HEK293T (cell line): ENCODE measurements at places on chromosomes 7 and 10.

DNA sequence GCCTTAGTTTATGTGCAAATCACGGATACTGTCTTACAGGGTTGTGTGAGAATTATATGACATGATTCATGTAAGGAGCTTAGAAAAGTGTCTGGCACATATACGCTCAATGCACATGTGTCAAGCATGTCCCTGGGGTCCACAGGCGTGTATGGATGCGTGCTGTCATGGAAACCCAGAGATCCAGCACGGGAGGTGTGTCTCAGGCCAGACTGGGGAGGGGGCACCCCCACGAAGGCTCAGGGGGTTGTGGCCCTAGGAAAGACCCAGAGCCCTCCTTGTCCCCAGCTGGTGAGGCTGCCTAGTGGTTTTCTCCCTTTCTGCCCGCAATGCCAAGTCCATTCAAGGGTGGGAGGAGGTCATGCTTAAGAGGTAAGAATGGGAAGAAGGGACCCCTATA is 9.1 kb downstream of the BTBD16 start:
- DNase-seq, result no peak

GRCh38 chr10:123175389-123176387 is 21.5 kb downstream of the BUB3 start:
- DNase-seq, result no peak

DNA sequence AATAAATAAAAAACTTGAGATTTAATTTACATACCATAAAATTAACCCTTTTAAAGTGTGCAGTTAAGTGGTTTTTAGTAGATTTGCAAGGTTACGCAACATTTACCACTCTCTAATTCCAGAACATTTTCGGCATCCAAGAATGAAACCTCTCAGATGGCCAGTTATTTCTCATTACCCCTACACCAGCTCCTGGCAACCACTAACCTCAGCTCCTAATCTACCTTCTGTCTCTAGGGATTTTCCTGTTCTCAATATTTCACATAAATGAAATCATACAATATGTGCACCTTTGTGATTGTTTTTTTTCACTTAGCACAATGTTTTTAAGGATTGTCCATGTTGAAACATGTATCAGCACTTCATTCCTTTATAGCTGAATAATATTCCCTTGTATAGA is 45.1 kb downstream of the INPP5F start:
- no peak for DNase-seq

DNA sequence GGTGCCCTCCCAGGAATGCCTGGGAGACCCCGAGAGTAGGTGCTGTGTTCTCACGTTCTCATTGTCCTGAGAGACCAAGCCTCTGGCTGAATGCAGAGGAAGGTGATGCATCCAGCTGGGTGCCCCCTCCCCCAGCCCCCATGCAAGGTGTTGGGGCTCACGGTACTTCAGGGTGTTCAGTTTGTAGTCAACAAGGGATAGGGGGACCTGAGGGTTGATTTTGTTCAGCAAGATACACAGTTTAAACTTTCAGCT is 60.4 kb upstream of the DUSP5 start:
- DNase-seq, result no peak

DNA sequence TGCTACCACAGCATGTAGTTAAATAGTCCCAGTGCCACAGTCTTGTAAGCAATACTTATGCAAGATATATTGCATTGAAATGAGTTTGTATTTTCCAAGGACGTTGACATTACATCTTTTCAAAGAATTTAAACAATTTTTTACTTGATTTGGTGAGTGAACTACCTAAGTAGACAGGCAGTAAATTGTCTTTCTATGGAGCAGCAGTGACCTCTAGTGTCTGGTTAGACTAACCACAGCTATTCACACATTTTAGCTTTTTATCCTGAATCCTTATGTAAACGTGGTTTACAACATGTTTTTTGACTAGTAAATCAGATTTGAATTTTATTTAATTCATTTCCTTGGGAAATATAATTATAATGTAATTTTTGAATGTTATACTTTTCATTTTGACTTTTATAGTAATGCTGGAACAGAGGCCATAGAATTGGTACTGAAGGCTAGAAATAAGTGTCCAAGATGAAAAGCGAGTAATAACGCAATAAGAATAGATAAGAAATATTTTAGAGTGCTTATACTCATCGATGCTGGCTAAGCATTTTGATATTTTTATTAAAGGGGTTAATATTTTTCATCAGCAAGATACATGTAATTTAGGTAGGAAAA is 5.6 kb downstream of the LRRTM3 start:
- DNase-seq, result peak; percentile 18

GRCh38 chr10:123245264-123245663 is 91.1 kb downstream of the BUB3 start:
- DNase-seq, result peak; percentile 22

DNA sequence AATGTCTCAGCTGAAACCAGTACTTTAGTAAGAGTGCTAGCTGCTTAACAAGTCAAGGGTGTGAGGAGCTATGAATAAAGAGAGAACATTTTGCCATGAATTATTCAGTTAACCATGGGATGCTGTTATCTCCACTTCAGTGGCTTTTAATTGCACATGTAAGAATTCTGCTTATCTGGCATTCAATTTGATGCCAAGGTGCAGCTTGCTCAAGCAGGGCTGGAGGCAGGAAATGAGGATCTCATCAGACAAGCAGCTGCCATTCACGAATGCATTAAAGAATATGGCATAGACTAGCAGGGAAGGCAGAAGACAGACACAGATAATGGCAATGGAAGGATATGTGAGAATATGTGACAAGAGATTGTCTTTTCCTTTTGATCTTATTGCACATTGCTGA is 697.8 kb downstream of the NRG3 start:
- no peak for DNase-seq

DNA sequence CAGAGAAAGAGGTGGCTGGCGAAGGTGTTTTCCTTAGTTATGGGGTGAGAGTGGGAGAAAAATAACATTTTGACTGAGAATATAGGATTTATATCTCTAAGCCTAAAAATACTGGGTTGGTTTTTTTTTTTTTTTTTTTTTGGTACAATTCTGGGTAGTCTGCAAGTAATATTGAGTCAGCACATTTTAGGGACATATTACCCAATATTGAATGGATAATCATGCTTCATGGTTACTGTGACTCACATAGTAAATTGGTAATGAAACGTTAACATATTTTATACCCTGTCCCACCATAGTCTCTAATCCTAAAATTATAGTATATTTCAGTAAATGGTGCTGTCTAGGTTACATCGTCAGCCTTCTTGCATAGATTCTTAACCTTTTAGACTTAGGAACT is 91.4 kb downstream of the TPST1 start:
- DNase-seq, result no peak

- no peak for DNase-seq
Measured at GRCh38 chr10:30124704-30125103, 65.3 kb upstream of the JCAD start.

GRCh38 chr10:61732629-61733278 is 70.0 kb downstream of the CABCOCO1 start:
- no peak for DNase-seq

DNA sequence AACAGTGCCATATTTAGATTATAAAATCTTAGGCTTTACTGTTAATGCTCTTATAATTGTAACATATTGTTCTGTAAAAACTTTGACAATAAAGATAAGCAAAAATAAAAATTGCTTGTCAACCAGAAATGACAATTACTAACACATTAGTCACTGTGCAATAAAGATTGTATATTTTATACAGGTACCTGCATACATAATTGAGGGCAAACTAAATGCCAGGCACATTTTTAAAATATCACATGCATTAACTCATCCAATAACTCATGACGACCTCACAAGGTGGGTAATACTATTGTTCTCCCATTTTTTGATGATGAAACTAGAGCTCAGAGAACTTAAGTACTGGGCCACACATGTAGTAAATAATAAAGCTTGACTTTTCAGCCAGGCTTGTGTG is 1020.2 kb upstream of the C7orf33 start:
- no peak for DNase-seq

DNA sequence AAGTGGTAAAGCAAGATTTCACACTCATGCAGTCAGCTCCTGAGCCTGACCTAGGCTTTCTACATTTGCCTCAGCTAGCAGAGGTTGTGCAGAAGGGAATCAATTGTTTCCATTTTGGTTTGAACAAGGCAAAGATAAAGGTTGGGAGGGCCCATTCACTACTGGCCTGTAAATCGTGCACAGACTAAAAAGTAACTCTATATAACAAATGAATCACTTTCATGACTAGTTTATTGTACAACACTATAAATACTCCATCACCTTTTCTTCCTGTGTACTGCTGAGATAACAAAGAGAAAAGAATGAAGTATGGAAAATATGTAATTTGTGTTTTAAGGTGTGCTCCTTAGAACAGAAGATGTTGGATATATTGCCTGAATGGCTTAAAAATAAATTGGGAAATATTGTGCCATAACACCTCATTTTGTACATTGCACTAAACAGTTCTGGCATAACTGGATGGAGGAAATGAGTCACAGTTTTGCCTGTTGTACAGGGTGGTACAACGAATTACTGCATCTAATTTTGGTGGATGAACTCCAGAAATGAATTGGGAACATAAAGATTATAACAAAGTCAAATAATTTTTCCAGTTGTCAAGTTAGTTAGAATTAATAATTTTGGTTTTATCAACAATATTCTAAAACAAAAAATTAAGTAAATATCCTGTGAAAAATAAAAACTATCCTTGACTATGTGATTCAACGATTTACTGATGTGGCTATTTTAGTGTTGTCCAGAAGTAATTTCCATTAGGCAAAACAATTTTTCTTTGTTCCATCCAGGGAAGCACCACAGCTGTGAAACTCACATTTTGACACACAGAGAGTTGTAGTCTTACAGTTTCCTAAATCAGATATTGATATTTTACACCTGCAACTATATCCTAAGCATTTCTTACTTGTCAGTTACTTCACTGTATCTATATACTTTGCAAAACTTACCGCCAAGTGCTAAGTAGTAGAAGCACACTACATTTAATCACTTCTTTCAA is 18.0 kb downstream of the SEMA3C start:
- DNase-seq, result no peak

- DNase-seq, result no peak
Measured at GRCh38 chr7:125127304-125127703, 197.7 kb upstream of the POT1 start.

DNA sequence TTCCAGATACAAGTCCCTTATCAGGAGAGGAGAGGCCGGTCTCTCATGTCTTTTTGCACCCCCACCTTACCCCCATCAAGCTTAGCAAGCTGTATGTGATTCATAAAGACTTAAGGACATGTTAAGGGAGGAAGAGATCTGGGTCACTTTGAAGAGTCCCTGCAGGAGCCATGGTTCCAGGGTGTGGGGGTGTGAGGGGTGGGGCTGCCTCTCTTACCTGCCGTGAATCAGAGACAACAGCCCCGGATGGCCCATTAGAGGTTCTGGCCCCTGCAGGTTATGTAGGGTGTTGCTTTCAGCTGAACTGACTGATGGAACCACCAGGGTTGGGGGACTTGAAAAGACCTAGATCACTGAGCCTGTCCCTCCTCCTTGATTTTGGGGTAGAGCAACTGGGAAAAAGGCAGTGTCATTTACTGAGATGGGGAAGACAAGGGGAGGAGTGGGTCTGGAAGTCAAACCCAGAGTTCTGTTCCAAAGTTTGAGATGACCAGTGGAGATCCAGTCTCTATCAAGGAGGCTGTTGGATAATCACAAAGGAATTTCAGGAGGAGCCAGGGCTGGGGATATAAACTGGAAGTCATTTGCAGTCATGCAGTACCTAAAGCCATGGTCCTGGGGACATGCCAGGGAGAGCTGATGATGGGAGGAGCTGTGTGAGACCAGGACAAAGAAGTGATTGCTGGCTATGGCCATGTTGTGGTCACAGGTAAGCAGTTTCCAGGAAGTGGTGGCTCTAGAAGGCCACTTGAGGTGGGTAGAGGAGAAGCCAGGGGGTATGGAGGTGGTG is 23.1 kb downstream of the ADAMTS14 start:
- DNase-seq, result no peak

GRCh38 chr7:71132377-71133231 is 660 bp downstream of the GALNT17 start:
- DNase-seq, result no peak

DNA sequence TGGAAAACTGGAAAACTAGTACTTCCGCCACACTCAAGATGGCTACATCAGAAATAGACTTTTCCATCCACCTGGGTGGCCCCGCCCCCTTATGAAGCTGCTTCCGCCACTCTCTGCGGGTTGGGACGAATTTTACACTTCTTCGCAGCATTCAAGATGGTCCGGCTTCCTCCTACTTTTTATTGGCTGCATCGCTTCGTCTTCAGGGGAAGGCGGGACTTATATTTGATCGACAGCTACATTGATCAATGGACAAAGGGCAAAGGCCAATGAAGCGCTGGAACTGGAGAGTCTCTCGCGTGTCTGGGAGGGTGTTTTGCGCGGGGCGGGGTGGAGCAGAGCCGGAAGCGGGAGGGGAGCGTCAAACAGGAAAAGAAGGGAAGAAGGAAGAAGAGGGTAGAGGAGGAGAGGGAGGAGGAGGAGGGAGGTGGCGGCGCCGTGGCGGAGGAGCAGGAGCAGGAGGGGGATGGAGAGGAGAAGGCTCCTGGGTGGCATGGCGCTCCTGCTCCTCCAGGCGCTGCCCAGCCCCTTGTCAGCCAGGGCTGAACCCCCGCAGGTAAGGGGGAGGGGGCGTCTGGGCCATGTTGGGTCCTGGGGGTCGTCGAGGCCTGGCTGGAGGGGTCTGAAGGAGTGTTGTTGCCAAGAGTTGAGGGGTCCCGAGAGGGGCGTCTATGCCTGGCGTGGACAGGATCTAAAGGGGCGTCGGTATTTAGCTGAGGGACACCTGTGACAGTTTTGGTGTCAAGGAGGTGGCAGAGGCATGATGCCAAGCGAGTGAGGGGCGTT is at the start of gene WBP1L:
TSS of gene WBP1L (plus strand) at position 361 of the 786 bp plus-strand sequence. CDS start at position 467, 106 bp downstream.
- peak; percentile 97 for DNase-seq

DNA sequence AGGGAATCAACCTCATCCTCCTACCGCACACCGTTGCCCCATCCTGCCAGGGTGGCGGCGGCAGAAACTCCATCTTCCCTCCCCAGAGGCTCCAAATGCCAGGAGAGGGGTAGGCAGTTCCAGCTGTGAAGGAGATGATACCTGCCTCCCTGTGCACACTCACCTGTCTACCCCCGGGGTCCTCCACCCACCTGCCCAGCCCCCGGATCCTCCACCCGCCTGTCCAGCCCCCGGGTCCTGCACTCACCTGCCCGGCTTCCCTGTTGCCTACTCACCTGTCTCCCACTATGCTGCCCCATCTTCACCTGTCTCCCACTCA is 13.4 kb upstream of the DNAAF5 start:
- DNase-seq, result no peak

- no peak for DNase-seq
Measured at GRCh38 chr10:46557319-46558121, 1.1 kb upstream of the GPRIN2 start.

DNA sequence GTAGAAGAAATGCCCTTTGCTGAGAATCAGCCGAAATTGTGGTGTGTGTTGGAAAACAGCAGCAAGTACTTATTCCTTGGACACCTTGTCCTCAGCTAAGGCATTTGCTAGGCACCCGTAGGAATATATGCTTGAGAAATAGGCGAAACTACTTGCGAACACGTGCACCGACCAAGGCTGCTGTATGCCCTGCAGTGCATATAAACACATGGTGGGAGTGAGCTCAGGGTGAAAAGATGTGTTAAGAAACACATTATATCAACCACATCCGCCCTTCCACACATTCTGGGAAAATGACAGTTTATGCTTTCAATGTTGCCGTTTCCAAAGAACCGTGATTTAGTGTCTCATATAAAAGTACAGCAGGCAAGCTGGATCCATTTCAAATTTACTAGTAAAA is 199.2 kb downstream of the JCAD start:
- no peak for DNase-seq
